BJ (cell line): ENCODE measurements at places on chromosomes 7 and 10.

GRCh38 chr7:40761762-40762560 is 627.2 kb downstream of the SUGCT start:
- DNase-seq: no peak

- DNase-seq: no peak
Observed at GRCh38 chr10:100524638-100525037, 5.0 kb upstream of the SEC31B start.

GRCh38 chr7:98362517-98362916 is 38.4 kb downstream of the BAIAP2L1 start:
- DNase-seq: no peak

DNA sequence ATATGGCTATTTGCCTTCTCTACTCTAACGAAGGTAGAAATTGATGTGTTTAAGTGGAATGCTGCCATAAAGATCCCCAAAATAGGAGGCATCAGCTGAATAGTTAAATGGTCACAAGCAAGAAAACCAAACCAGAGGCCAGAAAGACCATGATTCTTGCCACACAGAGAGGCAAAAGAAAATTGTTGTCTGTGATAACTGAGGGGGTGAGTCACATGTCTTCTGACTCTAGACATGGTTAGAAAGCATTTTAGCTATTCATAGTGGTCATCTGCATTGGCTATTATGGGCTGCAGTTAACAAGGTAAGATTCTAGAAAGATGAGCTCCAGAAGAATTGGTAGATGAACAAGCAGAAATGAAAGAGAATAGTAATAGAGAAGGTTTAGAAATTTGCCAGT is 361.4 kb upstream of the NPSR1 start:
- peak; percentile 15 for DNase-seq

- no peak for DNase-seq
Observed at GRCh38 chr10:75048669-75049098, 62.8 kb upstream of the SAMD8 start.

DNA sequence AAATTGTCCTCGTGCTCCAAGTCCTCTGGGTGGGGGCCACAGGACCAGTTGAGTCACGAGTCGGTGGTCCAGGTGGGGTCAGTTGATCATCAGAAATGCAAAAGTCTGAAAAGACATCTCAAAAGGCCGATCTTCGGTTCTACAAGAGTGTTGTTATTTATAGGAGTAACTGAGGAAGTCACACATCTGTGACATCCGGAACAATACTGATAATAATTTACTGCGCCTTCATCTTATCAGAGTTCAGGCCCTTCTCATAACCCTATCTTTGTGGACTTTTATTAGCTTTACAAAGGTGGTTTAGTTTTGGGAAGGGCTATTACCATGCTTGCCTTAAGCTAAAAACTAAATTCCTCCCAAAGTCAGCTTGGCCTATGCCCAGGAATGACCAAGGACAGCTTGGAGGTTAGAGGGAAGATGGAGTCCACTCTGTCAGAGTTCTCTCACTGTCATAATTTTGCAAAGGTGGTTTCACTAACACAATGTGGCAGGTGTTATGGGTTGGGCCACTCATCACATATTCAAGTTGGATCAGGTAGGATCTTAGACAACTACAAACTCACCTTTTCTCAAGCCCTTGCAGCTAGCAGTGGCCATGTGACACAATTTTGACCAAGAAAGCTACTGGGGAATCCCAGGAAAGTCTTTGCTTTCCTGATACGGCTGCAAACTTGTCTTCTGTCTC is 54.7 kb upstream of the CHST3 start:
- DNase-seq: no peak
